RWPE2 (cell line): ENCODE measurements at places on chromosomes 1 and 21.

GRCh38 chr1:110436635-110437034 lies 14.3 kb upstream of the PROK1 start:
- no peak for DNase-seq

DNA sequence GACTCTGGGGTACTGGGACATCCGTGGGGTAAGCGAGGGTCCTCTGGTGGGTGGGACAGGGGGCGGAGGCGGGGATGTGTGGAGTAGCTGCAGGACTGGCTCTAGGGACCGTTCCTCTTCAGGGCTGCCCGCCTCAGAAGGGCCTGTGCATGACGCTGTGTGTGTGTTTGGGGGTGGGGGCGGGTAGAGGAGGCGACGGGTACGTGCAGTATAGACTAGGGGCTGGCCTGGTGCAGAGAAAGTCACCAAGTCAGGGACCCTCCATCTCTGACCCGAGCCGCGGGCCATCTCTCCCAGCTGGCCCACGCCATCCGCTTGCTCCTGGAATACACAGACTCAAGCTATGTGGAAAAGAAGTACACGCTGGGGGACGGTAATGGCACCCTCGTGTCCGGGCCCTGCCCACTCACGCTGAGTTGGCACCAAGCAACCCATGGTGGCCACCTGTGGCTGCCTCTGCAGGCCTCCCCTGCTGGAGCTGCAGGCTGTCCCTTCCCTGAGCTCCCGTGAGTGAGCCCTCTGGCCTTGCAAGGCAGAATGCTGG lies 342 bp downstream of the GSTM5 start:
- DNase-seq = no peak

DNA sequence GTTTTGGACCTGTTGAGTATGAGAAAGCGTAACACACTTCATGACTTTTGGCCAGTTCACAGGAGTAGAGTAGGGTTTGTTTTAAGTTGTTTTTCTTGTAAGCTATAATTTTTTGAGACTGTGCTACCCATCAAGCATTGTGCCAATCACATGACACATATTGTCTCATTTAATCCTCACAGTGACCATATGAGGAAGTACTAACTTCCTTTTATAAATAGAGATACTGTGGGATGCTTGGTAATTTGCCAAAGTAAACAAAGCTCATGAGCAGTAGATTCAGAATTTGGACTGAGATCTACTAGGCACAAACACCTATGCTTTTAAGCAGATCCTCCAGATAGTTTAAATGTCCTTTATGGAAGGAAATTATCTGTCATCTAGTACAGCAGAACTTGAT lies 178.3 kb downstream of the CACNA1E start:
- DNase-seq = no peak

DNA sequence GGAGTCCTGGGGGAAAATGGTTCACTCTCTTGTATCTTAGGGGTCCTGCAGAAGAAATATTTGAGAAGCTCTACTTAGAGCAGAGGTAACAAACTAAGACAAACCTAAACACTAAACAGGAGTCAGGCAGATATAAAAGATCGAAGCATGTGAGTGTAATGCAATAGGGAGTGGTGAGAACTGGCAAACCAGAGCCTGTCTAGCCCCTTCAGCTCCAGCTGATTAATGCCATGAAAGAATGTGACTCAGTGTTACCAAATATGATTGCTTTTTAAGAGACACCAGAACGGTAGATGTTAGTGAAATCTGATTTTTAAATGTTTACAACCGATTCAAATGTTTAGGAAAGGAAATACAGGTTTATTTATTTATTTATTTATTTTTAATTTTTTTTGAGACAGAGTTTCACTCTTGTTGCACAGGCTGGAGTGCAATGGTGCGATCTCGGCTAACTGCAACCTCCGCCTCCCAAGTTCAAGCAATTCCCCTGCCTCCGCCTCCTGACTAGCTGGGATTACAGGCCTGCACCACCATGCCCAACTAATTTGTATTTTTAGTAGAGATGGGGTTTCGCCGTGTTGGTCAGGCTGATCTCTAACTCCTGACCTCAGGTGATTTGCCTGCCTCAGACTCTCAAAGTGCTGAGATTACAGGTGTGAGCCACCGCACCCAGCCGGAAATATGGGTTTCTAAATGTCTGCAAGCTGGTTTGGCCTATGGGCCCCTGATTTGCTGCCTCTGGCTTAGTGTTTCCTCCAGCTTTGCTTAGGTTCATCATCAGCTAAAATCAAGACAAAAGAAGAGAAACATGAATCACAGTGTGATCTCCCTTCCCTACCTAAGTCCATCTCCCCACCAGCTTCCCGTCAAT lies 12.2 kb downstream of the TXNIP start:
- DNase-seq = no peak

GRCh38 chr21:42818328-42818749 lies 61.0 kb downstream of the WDR4 start:
- no peak for DNase-seq
